Panc1 (cell line): ENCODE measurements at places on chromosomes 2 and 18.

GRCh38 chr2:18484625-18485024 is 75.8 kb downstream of the RDH14 start:
- no peak for DNase-seq

GRCh38 chr18:67250776-67251424 is 265.6 kb downstream of the DSEL start:
- DNase-seq, result no peak

DNA sequence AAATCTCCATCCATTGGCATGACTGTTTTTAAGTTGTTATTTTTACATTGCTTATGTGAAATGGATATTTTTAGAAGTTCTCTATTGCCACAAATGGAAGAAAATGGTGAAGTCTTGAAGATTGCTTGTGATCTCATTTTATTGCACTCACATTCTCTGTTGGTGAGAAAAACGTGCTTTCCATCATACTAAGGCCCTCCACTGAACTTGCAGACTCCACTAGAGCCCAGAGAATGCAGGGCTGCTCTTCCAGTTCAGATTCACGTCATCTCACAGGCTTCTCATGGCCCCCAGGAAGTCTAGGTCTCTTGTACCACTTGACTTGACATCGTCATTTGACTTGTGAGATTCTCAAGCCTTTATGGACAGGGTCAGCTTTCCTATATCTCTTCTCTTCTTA is 254.8 kb upstream of the COPS8 start:
- no peak for DNase-seq

- no peak for DNase-seq
Measured at GRCh38 chr2:201643216-201643890, at the start of gene TMEM237. Gene TMEM237 (minus strand): TSS chr2:201643503. CDS start chr2:201643400, 103 bp downstream.

GRCh38 chr2:108575132-108575966 is 41.1 kb downstream of the LIMS1 start:
- DNase-seq, result no peak
